Keratinocyte (primary cell): ENCODE measurements at places on chromosomes 7 and 10.

DNA sequence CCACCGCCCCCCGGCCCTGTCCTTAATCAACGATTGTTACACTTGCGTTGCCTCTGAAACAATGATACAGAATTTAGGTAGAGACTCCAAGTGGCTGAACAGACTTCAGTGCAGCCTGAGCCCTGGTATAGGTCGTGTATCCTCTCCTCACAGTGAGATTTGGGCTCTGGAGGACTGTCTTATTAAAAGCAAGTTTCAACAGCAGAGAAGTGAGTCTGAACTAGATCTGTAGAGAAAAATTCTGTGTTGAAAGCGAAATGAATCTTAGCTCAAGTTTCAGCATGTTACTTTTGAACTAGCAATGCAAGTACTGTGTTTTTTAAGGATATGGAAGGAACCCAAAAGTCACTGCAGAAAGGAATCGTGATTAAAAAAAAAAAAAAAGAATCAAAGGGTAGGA lies 103.1 kb downstream of the HOXA1 start:
- no peak for DNase-seq

DNA sequence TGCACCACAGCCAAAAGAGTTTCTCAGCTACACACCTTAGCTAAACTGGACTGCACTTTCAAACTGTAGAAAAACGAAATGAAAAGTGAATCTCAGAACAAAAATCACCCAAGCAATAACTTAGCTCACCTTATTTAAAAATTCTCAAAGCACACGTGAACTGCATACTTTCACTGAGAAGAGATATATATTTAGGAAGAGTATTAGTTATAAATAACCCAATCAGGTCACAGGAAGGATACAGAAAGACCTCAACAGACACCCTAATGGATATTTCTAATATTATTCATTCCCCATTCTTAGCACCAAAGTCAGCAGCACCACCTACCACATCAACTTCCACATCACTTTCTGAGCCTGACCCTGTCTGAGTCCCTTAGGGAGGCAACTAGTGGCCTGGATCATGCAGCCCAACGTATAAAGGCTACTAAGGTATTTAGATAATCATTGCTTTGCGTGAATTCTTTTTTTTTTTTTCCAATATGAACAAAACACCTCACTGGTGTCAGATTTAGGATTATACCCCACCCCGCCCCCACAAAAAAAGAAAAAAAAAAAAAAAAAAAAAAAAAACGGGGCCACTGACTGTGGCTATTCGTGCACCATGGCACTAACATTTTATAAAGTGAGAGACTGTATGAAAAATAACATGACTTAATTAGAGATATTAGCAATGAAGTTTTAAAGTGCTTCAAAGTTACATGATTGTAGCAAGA lies 2.6 kb downstream of the ABI1 start:
- DNase-seq = no peak

- DNase-seq = no peak
Observed at GRCh38 chr7:92603089-92603445, 12.9 kb upstream of the FAM133B start.

GRCh38 chr7:111005445-111005844 lies 85.5 kb upstream of the LRRN3 start:
- DNase-seq = no peak

DNA sequence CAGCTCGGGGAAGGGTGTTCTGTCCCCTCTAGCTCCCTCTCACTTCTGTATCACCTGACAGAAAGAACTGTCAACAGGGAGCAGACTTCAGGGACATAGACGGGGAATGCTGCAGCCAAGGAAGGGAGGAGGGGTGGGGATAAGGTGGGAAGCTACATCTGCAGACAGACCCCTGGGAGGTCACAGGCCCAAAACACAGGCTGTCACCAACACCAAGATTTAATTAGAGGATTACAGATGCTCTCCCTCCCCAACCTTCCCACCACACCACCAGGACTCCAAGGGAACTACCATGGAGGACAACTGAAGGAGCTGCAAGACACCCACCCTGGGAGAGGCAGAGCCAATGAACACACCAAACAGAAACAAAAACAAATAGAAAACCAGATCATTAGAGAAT lies 425.2 kb upstream of the VSTM2A start:
- no peak for DNase-seq

- no peak for DNase-seq
Observed at GRCh38 chr7:26777385-26777784, 87.0 kb downstream of the SKAP2 start.

GRCh38 chr7:43520201-43520600 lies 62.7 kb upstream of the STK17A start:
- DNase-seq = no peak
